ENCODE measurements at places on chromosomes 5 and 9.
A peak's percentile ranks its signal among the peaks of the same experiment; 100 is the strongest.

- DNase-seq = no peak
These were observed 403 bp downstream of the KIF2A start for GRCh38 chr5:62306323-62306895.

GRCh38 chr9:122197882-122198281, 30.9 kb downstream of the LHX6 start:
- DNase-seq = no peak

- DNase-seq = no peak
These were observed 16.3 kb downstream of the TMEM38B start for GRCh38 chr9:105710638-105711037.

DNA sequence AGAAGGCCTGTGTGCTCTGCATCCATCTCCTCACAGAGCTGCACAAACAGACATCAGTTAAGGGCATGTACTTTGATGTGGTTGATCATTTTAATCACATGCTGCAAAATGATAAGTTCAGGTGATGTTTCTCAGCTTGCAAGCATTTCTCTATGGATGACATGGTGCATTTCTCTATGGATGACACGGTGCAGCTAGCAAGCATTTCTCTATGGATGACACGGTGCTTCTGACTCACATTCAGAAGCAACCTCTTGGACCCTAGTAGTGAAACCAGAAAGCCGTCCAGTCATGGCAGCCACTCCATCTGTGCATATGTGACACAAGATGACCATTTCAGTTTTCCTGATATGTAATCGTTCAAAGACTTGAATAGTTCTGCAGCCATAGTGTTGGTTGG, 24.1 kb upstream of the RNF20 start:
- DNase-seq = no peak

- DNase-seq = no peak
These were observed 20.8 kb upstream of the KIF2A start for GRCh38 chr5:62284946-62285891.

GRCh38 chr5:15533129-15533893, 33.3 kb downstream of the FBXL7 start:
- DNase-seq = no peak

GRCh38 chr5:39151745-39152144, 67.6 kb downstream of the FYB1 start:
- no peak for DNase-seq

- DNase-seq = no peak
These were observed 21.0 kb downstream of the NIPBL start for GRCh38 chr5:36897616-36898015.

DNA sequence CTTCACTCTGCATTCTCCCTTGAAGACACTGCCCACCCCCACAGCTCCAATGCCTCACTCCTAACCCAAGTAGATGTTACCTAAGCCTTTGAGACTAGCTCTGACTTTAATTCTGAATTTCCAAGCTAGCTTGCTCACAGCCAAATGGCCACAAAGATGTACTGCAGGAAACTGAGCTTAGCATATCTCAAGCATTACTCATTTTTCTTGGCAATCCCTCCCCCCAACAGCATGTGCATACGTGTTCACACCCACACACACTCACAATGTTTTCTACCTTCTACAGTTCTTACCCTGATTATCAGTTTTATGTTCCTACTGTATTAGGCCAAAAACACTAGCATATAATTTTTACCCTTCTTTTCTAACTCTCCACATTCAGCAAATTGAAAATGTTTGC, 13.7 kb upstream of the GRIA1 start:
- no peak for DNase-seq

DNA sequence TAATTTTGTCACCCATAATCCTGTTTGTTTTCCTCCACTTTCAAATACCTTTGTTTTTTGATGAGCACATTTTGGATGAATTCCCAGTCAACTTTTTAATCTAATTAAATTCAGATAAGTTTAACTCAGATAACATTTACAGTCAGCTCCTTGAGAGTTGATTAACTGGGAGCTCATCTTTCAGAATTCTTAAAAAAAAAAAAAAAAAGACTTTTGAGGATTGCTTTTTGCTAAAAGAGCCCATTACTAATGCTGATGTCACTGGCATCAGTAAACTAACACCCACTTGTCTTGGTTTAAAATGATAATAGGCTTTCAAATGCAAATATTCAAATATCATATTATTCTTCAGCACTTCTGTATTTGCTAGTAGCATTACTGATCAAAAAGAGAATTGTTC, 47.1 kb upstream of the NFIB start:
- no peak for DNase-seq

DNA sequence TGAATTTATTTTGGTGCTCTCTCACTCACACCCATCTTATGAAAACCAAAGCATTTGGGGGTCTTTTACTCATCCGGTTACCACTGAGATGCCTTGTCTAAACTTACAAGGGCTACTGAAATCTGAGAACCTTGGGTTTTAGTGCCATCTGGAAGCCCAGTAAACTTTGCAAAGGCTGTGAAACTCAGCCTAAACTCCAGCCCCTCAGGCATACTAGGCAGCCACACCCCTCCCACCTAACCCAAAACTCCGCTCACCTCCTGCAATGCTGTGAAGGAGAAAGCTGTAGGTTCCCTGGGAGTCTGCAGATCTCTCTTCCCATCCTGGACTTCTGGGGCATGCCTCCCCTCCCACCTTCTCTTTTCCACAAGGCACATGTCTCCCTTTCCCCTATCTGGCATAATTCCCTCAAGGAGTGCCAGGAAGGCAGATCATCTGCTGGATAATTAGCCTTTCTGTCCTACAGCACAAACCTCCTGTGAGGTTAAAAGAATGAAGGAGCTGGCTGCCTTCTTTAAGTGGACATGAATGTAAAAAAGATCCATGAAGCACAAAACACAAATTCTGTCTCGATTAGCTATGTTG, 71.5 kb upstream of the ANXA1 start:
- DNase-seq = no peak

- DNase-seq = no peak
These were observed 265.5 kb downstream of the NDUFS4 start for GRCh38 chr5:53825926-53826325.

DNA sequence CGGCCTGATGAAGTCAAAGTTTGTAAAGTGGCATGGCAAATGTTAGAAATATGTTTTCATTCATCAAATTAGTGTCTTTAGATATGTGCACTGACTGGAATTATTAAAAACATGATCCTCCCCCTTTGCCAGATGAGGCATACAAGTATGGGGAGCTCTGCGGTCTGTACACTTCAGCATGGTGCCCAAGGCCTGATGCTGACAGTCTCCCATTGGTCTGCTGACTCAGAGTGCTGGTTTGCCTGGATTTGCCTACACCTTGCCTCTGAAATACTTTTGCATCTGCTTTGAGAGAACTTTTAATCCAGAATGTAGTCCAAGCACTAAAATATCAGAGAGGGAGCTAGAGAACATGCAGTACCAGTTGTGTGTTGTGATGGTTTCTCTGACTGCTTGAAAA, 354.3 kb upstream of the ACTBL2 start:
- no peak for DNase-seq

- peak; percentile 87 for DNase-seq
These were observed 69.3 kb downstream of the HSD17B3 start for GRCh38 chr9:96232539-96233241.

DNA sequence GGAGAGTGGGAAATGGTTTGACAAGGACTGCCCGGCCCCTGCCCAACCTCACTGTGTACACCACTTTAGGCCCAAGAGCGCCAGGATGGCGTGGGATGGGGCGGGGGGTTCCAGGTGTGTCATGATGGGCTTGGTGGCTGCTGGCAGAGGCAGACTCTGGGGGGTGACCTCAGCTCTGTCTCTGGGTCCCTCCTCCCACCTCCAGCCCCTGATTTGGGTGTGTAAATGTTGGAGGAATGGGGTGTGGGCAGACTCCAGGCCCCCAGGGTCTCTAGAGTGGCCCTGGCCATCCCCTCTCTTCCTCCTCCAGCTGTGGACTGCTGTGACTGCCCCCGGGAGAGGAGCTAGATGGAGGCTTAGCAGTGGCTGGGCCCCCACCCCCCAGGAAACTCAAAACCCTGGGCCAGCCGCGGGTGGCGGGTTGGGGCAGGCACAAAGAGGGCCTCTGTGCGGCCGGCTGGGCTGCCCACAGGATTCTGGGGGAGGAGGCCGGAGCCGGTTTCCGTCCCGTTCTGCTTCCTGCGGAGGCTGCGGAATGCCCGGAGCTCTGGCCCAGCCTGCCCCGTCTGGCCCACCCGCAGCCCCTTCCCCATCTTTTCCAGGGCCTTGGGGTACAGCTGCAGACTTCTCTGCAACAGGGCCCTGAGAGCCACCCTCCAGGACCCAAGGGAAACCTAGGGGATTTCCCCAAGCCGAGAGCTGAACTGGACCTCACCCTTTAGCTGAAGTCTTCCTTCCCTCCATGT, 23.1 kb downstream of the CXXC5 start:
- peak; percentile 76 for DNase-seq

DNA sequence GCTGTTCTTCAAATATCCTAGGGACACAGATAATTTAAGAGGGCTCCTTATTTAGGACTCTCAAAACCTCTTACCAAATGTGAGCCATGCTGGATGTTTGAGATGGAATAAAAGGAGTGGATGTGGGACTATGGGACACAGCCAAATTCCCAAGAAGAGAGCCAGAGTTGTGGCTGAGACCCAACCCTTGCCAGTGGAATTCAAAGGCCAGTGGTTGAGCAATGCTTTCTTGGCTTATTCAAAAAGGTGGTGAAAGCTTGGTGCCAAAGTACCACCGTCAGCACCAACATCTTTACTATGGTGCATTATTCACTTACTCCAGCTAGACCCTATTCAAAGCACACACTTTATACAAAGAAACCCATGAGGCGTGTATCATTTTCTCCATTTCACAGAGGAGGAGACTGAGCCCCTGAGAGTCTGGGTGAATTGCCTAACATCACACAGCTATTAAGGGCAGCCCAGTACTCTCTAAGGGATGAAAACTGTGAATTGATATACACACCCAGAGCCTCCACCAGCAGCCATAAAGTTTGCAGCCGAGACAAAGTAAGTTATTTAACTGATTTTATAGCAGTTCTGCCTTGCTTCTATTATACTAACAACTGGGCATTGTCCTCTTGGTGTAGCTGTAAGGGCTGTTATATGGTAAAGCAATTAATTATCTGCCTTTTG, 391.7 kb downstream of the ACTL7B start:
- DNase-seq = no peak

DNA sequence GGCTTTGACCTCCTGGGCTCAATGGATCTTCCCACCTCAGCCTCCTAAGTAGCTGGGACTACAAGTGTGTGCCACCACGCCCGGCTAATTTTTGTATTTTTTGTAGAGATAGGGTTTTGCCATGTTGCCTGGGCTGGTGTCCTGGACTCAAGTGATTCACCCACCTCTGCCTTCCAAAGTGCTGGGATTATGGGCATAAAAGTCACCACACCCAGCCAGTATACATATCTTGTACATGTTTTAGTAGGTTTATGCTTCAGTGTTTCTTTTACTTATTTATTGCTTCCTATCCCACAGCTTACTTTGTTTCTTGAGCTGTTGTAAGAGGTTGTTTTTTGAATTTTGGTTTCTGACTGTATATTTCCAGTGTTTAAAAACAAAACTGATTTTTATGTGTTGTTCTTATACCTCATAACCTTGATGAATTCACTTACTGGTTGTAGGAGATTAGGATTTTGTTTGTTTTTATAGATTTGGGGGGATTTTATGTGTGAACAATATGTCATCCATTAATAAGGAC, 12.9 kb downstream of the FBXW5 start:
- no peak for DNase-seq

DNA sequence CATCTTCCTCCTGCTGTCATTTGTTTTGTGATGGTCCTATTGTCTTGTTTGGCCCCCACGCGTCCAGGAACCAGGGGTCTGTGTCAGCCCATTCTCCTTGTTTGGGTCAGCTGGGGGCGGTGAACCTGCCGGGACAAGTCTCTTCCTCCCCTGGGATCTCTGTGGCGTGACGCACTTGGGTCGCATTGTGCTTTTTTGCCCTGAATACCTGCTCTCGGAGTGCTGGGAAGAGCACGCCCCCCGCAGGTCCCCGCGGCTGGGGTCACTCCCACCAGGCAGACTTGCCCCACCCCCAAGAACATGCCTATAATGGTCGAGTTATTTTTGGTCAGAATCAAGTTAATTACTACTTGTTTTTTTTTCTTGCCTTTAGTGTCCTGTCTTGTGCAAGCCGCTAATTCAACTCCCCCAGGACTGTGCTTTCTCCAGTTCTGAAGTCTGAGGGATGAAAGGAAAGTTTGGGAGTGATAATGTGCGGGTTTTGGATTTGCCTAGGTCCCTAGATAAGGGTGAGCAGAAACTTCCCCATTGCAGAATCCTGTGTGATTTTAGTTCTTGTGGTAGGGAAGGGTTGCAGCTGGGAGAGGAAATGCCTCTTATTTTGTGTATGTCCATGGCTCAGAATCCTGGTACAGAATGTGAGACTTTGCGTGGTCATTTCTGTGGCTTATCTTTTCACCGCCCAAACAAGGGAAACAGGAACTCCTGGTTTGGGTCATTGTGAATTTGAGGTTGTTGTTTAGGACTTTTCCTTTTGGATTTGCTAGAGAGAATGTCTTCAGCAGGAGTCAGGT, 789 bp downstream of the ACER2 start:
- no peak for DNase-seq

- DNase-seq = no peak
These were observed 54.8 kb upstream of the CPEB4 start for GRCh38 chr5:173833196-173833985.

- DNase-seq = no peak
These were observed 2.6 kb upstream of the GCNT1 start for GRCh38 chr9:76456202-76456926.
